Prostate gland (tissue), 2 donors: ENCODE measurements at places on chromosomes 13 and 19. TPM values are rescaled to one million over a fixed set of nuclear protein-coding genes. Genes with fewer than 3 reads are reported as not detected.

- DNase-seq = no peak
- no peaks in the 10 kb centered on the region for H3K36me3 ChIP-seq
- no peaks in the 10 kb centered on the region for H3K4me1 ChIP-seq
- no peak overlapping the region for H3K27ac ChIP-seq
Measured at GRCh38 chr19:49331616-49332055, 3.6 kb upstream of the CD37 start.

DNA sequence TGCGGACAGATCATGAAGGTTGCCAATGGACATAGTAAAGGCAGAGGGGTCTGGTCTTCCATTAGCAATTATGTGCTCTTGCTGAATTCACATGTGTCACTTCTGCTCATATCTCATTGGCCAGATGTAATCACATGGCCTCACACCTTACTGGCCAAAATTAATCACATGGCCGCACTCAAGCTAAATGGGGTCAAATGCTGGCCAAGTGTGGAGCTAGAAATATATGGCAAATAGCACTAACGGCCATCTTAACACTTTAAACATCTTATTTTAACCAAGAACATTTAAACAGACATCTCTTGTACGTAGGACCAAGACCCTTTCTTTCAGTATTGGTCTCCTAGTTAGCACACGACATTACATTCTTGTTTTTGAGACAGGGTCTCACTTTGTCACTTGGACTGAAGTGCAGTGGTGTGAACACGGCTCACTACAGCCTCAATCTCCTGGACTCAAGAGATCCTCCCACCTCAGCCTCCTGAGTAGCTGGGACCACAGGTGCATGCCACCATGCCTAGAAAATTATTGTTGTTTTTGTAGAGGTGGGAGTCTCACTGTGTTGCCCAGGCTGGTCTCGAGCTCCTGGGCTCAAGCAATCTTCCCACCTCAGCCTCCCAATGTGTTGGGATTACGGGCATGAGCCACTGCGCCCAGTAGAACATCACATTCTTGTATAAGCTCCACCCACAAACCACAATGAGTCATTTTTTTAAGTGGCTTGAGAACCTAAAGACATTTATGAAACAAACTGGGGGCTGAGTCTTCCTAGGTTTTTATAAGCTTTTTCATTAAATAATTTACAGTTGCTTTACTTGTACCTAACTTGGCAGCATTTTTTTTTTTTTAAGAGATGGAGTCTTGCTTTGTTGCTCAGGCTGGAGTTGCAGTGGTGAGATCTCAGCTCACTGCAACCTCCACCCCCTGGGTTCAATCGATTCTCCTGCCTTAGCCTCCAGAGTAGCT is 2.9 kb upstream of the PTOV1 start:
- H3K36me3 ChIP-seq = no peaks in the 10 kb centered on the region
- DNase-seq = no peak
- no peak overlapping the region for H3K4me3 ChIP-seq
- H3K27ac ChIP-seq = no peak overlapping the region
- no peaks in the 10 kb centered on the region for H3K27me3 ChIP-seq

GRCh38 chr19:45863840-45864628 is at the start of gene FOXA3:
Gene FOXA3, plus strand, starts transcription at chr19:45864326. Its CDS starts 131 bp downstream, at chr19:45864457.
- H3K4me3 ChIP-seq = peak within 1 kb of the TSS; percentile 90
- peaks cover 3% of the 10 kb centered on the region for H3K4me1 ChIP-seq
- H3K27me3 ChIP-seq = no peaks in the 10 kb centered on the region
- DNase-seq = no peak
- H3K27ac ChIP-seq = peak within 1 kb of the TSS; percentile 94

DNA sequence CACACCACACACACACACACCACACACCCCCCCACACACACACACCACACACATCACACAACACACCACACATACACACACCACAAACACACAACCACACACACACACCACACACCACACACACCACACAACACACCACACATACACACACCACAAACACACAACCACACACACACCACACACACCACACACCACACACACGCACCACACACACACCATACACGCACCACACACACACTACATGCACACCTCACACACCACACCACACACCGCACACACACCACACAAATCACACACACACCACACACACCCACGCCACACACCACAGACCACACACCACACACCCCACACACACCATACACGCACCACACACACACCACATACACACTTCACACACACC is 83.5 kb downstream of the ZNF557 start:
- H3K27ac ChIP-seq = no peak overlapping the region
- H3K36me3 ChIP-seq = no peaks in the 10 kb centered on the region
- H3K4me1 ChIP-seq = no peaks in the 10 kb centered on the region
- H3K27me3 ChIP-seq = no peaks in the 10 kb centered on the region
- no peak for DNase-seq
- no peak overlapping the region for H3K4me3 ChIP-seq

Gene CGB8
- total RNA-seq = not detected

Gene CCDC169
- total RNA-seq = 4.1 TPM

Gene PLK5
- total RNA-seq = 28.8 TPM
